ENCODE measurements at places on chromosomes 12 and 14. TPM values are rescaled to one million over a fixed set of nuclear protein-coding genes. Genes with fewer than 3 reads are reported as not detected.

Gene KRT6C
- not detected for total RNA-seq

Gene ANKS1B
- total RNA-seq: 1.1 TPM

DNA sequence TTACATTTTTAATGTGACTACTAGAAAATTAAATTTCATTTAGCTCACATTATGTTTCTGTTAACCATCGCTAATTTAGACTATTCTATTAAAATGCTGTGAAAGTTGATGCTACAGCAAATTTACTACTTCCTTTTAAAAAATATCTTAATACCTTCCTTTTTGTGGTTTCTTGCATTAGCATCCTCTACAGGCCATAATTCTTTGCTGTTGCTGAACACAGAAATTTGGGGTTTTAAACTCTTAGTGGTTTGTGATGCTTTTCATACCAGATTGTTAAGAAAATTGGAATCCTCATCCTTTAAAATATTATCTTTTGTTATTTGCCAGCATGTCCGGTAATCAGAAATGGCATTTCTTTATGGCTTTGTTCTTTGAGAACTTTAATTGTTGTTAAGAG, 18.1 kb downstream of the WNK1 start:
- H3K4me3 ChIP-seq: no peak overlapping the region
- no peaks in the 10 kb centered on the region for H3K27me3 ChIP-seq
- peaks cover 50% of the 10 kb centered on the region for H3K4me1 ChIP-seq
- peaks cover 20% of the 10 kb centered on the region for H3K36me3 ChIP-seq

GRCh38 chr12:112813836-112814235, 22.3 kb downstream of the RPH3A start:
- DNase-seq: no peak
- no peaks in the 10 kb centered on the region for H3K36me3 ChIP-seq
- H3K27me3 ChIP-seq: peaks cover 11% of the 10 kb centered on the region
- H3K4me1 ChIP-seq: no peaks in the 10 kb centered on the region

Gene NT5DC3
- total RNA-seq: 2.7 TPM

Gene EGLN3
- 5.0 TPM for total RNA-seq

Gene FAM181A
- total RNA-seq: not detected

Gene TEX22
- 3.7 TPM for total RNA-seq

DNA sequence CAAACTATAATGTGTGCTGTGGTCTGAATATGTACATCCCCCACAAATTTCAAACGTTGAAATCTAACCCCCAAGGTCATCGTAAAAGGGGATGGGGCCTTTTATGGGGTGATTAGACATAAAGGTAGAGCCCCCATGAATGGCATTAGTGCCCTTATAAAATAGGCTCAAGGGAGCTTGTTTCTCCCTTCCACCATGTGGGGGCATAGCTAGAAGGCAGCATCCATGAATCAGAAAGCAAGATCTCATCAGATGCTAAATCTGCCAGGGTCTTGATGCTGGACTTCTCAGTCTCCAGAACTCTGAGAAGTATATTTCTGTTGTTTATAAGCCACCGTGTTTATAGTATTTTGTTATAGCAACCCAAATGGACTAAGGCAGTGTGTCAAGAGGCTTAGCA, 33.4 kb upstream of the IGF1 start:
- H3K27me3 ChIP-seq: peaks cover 18% of the 10 kb centered on the region
- H3K4me3 ChIP-seq: no peak overlapping the region
- no peak overlapping the region for H3K27ac ChIP-seq
- no peaks in the 10 kb centered on the region for H3K36me3 ChIP-seq
- H3K4me1 ChIP-seq: peaks cover 7% of the 10 kb centered on the region

Gene ETFBKMT
- 1.2 TPM for total RNA-seq

Data from activated CD8-positive, alpha-beta memory T cell treated with anti-CD3 and anti-CD28 coated beads, Interleukin-2, amount 10 ng/mL, durations not matched to agents 7 days and 5 days (primary cell).